NCI-H2081 (cell line): ENCODE measurements at places on chromosomes 4 and X.

GRCh38 chr4:77695774-77696173 lies 90.2 kb downstream of the CXCL13 start:
- DNase-seq: no peak

DNA sequence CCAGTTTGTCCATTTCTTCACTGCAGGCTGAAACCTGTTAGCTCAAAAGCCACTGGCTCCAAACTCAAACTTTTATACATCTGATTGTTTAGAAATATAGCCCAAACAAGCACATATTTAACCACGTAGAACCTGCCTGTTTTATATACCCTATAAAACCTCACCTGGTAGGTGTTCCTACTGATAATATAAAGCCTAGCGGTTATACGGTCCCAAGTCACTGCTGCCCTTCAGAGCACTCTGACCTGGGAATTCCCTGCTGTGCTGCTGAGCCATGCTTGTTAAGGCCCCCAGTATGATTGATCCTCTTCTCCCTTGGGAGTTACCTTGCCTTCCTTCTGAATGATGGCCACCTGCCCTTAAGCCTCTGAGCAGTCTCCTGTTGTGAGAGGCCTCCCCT lies 432.8 kb upstream of the LCORL start:
- DNase-seq: no peak

GRCh38 chr4:26806331-26806730 lies 54.3 kb upstream of the STIM2 start:
- no peak for DNase-seq

- no peak for DNase-seq
Observed at GRCh38 chrX:21438792-21439191, 64.6 kb downstream of the CNKSR2 start.

- no peak for DNase-seq
Observed at GRCh38 chr4:99683895-99684294, 26.3 kb upstream of the C4orf54 start.

GRCh38 chr4:108763226-108763593 lies 357 bp upstream of the ETNPPL start:
- no peak for DNase-seq

- DNase-seq: peak; percentile 22
Observed at GRCh38 chr4:77358315-77358928, 201.4 kb downstream of the CCNG2 start.

GRCh38 chr4:3382251-3382650 lies 59.5 kb upstream of the HGFAC start:
- no peak for DNase-seq

GRCh38 chr4:137674066-137674465 lies 141.8 kb upstream of the PCDH18 start:
- no peak for DNase-seq

DNA sequence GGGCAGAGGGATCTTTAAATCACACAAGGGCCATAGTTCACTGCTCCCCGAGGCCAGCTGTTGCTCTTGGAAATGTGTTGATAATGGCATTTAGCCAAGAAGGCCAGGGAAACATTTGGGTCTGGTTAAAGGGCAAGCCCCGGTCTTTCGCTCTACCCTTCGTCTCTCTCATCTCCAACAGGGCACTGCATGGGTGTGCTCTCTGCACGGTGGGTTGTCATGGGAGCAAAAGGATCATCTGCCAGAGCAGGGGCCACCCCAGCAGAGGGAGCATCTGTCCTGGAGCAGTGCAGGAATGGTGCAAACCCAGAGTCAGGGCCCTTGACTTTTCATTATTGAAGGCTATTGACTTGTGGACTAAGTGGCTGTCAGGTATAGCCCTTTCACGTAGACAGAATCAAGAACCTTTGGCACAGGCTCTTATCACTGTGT lies 22.7 kb upstream of the PGRMC2 start:
- no peak for DNase-seq

DNA sequence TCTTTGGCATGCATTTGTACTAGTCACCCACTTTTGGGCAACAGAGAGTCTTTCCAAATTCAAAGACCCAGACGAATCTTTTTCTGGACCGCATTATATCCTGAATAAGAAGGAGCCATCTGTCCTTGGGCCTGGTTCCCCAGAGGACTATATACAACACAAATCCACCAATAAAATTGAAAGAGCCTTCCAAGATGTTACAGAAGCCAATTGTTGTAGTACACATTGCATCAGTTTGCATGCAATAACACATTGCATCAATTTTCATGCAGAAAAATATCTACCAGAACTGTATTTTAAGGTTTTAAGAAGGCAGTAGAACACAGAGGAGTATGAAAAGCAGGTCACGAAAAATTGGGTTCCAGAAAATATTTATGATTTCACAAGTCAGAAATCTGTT lies 203.2 kb downstream of the HTR2C start:
- DNase-seq: no peak

DNA sequence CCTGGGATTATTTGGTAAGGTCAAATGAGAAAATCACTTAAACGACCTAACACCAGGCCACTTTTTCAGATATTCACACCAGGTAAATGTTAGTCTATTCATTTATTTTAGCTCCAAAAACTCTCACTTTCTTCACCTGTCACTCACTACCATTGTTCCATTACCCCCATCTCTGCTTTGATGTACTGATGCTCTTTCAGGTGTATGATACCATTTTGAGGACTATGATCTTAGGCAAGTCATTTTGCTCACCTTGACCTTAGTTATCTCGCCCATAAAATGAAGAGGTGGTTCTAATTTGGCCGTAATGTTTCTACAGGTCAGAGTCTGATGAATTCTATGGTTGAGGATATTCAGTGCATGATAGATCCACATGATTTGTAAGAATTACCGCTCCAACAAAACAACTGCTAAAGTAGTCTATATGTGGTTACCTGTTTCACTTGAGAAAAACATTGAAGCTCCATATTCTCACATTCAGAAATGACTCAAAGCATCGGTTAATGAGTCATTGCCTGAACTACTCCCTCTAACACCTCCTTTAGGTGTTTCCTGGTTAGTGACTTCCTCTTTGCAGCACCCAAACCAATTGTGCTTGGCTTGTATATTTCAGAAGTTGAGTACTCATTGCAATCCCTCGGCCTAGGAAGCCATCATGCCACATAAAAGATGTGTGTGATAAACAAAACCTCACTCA lies 4.5 kb downstream of the DTHD1 start:
- no peak for DNase-seq

DNA sequence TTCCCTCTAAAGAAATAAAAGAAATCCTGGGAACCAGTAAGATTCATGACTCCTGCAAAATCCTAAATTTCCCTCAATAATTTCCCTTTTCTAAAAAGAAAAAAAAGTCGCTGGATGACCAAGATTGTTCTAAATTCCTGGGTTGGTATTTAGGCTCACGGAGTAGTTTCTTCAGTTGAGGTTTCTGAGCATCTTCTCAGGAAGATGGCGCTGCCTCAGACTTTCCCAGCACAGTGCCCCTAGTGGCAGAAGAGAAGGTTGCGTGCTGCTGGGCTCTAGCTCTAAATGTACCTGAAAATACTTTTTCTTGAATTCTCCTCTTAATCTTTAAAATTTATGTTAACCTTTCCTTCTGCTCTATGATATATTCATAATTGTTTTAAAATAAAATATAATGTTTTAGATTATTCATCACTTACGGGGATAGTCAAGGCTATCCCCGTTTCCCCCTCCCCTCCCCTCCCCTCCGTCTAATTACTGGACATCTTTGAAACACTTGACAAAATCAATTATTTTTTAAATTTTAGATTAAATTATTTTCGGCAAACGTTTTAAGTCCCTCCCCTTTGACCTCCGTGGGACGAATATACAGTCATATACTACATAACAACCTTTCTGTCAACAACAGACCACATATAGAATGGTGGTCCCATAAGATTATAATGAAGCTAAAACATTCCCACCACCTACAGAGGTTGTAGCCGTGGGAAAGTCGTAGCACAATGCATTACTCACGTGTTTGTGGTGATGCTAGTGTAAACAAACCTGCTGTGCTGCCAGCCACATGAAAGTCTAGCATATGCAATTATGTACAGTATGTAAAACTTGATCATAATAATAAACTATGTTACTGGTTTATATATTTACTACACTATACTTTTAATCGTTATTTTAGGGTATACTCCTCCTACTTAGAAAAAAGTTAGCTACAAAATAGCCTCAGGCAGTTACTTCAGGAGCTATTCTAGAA lies 41.0 kb upstream of the GATB start:
- DNase-seq: no peak

GRCh38 chr4:153794006-153794405 lies 5.1 kb upstream of the SFRP2 start:
- DNase-seq: no peak

- no peak for DNase-seq
Observed at GRCh38 chr4:102501447-102501696, 213 bp downstream of the NFKB1 start.

DNA sequence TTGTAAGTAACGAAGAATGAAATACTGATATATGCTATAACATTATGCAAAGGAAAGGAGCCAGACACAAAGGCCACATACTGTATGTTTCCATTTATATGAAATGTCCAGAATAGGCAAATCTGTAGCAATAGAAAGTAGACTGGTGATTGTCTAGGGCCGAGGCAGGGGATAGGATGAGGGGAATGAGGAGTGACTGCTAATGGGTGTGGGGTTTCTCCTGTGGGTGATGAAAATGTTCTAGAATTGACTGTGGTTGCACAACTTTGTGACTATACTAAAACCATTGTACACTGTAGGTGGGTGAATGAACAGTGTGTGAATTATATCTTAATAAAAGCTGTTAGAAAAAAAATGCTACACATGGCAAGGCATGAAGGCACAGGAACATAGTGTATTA lies 19.9 kb upstream of the SUPT20HL1 start:
- DNase-seq: no peak

DNA sequence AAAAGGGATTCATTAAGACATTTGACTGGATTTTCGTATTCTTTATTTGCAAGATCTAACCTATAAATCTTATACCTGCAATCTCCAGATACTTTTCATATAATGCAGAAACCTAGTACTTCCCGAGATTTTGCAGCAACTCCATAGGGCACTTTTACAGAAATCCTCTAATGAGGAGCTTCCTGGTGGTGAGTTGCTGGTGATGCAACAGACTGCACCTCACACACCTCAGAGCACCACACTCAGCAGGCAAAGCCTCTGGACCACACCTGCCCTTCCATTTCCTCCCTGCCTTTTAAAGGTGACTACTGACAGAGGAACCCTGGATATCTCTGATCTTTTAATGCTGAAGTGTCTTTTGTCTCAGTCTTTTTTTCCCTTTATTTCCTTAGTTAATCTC lies 289.4 kb downstream of the TRAM1L1 start:
- no peak for DNase-seq

DNA sequence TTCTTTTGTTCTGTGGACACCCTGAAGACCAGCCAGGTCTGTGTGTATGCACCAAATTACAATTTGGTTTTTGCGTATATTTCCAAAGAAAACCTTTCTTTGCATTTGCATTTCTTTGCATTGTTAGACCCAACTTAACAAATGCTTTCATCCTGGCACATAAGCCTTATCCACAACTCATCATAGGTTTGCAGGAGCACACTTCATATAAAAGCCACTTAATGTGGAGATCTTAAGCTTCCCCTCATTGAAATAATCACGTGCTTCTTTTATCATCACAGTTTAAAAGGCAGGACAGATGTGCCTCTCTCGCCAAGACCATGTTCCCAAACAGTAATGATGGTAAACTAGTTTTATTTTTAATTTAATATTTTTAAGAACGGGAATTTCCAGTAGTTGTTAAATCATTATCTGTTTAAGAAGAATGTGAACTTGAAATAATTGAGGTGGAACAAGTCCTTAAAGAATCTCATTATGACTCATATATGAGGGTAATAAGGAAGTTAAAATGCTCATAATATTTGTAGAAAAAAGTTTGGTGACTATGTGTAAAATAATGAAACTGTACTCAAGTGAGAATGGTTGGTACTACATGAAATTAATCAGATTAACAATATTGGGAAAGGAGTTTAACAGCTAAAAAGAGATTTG lies 65.5 kb downstream of the GLRA3 start:
- no peak for DNase-seq

GRCh38 chrX:103733017-103733416 lies 22.3 kb downstream of the TMEM31 start:
- no peak for DNase-seq

GRCh38 chrX:17579026-17579425 lies 158.3 kb upstream of the SCML1 start:
- DNase-seq: no peak
